NCI-H1105 treated with DMSO at 0.1 percent for 48 hours (cell line): ENCODE measurements at places on chromosomes 3 and 15.

DNA sequence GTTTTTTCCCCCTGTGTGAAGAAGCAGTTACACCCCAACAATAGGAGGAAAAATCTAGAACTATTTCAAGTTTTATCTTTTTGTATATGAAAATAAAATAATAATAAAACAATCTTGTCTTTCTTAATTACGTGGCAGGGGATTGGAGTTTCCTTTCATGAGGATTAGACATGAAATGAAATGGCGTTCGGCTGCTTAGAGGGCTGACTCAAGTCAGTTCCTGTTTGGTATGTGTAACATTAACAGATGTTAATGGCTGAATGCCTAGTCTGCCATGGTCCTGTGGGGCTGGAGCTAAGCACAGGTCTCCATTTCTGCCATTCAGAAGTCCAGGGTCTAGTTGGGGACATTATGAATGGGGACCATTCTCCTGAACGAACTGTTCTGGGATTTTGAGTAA lies 3.1 kb upstream of the EXOG start:
- no peak for DNase-seq

DNA sequence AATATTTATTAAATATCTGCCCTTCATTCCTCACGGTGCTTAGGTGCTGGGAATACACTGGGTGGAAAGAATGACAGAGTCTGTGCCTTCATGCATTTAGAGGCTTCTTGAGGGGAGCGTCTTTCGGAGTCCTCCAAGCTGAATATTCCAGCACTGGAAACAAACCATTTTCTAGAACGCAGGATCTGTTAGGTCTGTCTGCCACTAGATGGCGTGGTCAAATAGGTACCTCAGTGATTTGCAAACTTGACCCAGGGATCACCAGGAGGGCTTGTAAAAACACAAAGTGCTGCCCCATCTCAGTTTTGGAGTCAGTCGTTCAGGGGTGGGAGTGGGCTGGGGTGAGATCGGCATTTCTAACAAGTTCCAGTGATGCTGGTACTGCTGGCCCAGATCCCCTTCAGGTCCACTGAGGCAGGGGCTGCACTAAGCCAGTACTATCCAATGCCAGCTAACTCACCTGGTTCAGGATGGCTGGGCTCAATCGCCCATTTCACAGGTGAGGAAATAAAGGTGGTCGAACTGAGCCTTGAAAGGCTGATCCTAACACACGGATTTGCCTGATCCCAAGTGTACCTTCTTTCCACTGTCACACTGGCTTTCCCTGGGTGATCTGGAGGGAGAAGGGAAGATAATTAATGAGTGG lies 14.8 kb downstream of the ARNT2 start:
- peak; percentile 22 for DNase-seq

DNA sequence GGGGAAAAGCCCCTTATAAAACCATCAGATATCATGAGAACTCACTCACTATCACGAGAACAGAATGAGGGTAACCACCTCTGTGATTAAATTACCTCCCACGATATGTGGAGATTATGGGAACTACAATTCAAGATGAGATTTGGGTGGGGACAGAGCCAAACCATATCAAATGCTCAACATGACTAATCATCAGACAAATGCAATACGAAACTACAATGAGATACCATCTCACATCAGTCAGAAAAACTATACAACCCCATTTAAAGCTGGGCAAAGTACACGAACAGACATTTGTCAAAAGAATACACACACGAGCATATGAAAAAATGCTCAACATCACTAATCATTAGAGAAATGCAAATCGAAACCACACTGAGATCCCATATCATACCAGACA lies 67.7 kb downstream of the SCAPER start:
- no peak for DNase-seq

DNA sequence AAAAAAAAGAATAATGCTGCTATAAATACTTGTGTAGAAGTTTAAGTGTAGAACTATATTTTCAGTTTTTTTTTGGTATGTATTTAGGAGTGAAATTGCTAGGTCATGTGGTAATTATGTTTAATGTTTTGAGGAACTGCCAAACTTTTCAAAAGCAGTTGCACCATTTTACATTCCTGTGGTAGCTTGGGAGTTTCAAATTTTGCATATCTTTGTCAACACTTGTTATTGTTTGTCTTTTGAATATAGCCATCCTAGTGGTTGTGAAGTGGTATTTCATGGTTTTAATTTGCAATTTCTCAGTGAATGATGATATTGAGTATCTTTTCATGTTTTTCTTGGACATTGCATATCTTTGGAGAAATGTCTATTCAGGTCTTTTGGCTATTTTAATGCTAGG lies 30.4 kb downstream of the SKIL start:
- no peak for DNase-seq

DNA sequence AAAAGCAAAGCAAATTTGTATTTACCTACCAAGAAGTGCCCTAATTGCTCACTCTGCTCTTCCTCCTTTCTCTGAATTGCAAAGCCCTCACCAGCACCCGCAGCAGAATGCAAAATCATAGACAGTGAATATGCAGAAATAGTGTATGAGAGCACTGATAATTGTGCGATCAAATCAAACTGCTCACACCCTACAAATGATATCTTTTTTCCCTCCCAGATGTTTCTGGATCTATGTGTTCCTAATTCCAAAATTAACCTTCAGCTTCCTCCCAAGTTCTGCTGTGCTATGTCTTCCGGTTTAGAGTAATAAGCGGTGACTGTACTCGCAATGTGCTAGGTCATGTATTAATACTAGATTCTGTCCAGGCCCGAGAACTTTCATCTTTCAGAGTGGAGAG lies 3.4 kb downstream of the GHSR start:
- DNase-seq = no peak

- no peak for DNase-seq
Observed at GRCh38 chr15:55965091-55965490, 28.3 kb downstream of the NEDD4 start.

GRCh38 chr3:53259427-53260259 lies 3.8 kb upstream of the TKT start:
- no peak for DNase-seq

DNA sequence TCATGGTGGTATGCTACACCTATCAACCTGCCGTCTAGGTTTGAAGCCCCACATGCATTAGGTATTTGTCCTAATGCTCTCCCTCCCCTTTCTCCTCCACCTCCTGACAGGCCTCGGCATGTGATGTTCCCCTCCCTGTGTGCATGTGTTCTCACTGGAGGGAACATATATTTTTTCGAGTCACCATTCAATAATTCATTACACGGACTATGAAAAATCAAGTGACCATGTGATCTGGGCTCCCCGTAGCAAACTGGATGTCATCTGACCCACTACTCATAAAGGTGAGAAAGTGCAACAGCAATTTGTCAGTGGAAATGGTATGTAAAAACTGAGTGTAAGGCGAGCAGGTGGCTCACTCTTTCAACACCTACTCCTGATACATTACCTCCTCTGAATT lies 224.3 kb upstream of the RASGRP1 start:
- no peak for DNase-seq

- DNase-seq = no peak
Observed at GRCh38 chr3:102511639-102512038, 76.8 kb downstream of the ZPLD1 start.

GRCh38 chr3:154684440-154684839 lies 254.4 kb upstream of the GPR149 start:
- no peak for DNase-seq

DNA sequence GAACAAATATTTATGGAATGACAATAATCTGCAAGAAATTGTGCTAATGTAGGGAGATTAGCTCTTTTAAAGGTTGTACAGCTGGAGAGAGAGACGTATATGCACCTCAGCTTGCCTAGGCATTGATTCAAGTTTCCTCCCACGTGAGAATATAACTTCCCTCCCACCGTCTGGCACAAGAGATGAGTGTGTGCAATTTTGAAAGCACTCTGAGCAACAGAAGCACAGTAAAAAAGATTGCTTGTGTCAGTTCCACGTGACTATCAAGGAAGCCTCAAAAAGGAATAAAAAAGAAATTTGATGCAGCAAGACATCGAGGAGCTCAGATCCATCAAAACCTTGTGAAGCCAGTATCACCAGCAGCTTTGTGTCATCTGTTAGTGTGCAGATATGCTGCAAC lies 435.3 kb downstream of the TUSC7 start:
- no peak for DNase-seq

- DNase-seq = peak; percentile 42
Observed at GRCh38 chr15:69225355-69226022, 65.1 kb downstream of the GLCE start.

DNA sequence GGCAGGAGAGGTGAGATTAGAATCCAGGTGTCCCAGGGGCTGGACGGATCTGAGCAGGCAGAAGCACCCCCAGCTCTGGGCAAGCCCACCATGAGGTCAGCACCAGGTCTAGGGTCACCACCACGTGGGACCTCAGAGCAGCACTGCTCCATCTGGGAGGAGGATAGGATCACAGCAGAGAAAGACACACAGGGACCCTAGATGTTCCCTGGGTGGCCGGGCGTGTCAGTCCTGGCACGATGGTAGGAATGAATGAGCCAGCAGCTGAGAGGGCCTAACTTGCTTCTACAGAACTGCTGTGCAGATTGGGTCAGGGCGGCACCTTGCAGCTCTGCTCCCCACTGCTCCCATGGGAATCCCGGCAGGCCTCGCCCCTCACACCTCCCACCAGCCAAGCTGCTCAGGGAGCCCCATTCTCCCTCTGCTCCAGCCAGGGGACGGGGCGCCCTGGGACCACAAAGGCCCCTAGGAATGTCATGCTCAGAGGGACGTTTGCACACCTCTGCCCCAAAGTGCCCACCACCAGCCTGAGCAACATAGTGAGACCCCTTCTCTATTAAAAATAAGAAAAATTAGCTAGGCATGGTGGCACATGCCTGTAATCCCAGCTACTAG lies 66.3 kb downstream of the ZNF445 start:
- no peak for DNase-seq
